ENCODE measurements at places on chromosomes 2 and 18.

DNA sequence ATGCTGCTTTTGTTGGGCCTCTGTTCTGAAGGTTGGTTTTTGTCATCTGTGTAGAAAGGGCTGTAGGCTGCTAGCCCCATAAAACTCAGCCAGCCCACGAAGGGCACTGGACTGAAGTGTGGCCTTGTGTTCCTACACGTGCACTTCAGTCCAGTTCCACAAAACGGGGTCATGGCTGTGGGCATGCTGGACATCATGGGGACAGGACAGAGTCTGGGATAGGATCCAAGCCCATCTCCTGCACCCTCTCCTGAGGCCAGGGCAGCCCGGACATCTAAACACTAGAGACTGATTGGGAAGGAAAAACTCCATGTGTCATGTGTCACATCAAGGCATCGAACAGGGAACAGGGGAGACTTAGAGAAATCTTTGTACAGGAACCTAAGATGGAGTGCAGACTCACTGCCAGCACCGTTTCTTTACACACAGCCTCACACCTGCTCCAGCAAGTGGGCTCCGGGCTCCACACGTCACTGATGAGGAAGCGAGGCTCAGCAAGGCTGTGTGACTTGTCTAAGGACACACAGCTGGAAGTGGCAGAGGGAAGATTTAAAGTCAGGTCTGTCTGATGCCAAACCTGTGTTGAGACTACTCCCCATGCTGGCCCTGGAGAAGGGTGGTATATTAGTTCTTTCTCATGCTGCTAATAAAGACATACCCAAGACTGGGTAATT, 74.8 kb upstream of the BCL2L11 start:
- DNase-seq = no peak

DNA sequence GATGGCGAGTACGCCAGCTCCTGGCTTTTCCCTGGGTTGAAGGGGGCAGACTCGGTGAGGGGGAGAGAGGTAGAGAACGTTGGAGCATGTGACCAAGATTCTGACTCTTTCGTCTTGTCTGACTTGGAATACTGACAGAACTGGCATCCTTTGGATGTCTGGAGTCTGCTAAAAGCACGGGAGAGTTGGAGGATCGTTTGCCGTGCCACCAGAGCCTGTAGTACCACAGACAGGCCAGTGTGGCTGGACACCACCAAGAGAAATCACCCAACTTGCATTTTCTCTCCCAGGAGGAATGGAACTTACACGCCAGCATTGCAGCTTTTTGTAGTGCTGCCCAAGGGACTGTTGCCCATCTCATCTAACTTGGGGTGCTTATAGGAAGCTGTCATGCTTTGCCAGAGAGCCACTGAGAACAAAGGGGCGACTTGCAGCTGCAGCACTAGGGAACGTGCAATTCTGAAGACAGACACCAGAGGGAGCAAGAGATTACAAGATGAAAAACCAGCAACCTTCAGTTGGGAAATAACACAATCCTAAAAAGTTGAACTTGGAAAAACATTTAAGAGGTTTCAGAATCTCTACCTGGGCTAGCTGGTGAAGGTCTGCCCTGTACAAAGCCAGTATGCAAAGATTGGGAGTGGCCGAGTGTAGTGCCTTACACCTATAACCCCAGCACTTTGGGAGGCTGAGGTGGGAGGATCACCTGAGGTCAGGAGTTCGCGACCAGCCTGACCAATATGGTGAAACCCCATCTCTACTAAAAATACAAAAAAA, 24.1 kb downstream of the PSMG2 start:
- peak; percentile 14 for DNase-seq

- no peak for DNase-seq
These were observed 454.7 kb upstream of the SLC39A10 start for GRCh38 chr2:195202163-195202845.

DNA sequence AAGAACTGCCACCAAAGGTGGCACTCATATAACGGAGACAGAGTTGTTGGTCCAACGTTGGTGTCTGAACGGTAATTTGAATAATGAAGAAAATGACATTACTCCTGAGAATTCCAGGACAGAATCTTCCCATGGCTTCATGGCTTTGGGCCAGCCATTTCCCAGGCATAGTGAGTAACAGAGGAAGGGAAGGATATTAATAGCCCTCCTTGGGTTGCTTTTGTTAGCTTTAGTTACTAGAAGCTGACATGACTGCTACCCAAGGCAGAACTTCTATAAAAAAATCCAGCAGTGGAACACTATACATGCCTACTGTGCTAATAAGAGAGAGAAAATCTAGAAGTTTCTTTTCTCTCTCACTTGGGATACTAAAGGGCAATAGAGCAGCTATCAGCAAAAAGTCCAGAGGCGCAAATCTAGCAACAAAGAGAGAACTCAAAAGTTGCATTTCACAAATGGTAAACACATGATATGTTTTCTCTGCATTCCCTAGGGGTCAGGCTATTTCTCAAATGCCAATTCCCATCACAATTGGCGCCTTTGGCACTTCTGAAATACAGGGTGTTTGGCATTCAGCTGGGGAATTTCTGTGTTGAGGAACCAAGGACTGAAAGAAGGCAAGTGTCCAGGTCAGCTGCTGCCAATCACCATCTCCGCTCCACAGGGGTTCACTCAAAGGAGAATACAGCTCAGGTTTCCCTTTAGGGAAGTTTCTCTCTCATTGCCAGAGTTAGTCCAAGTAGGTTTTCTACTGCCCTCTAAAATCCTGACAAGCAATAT, 160.8 kb upstream of the KYNU start:
- no peak for DNase-seq

DNA sequence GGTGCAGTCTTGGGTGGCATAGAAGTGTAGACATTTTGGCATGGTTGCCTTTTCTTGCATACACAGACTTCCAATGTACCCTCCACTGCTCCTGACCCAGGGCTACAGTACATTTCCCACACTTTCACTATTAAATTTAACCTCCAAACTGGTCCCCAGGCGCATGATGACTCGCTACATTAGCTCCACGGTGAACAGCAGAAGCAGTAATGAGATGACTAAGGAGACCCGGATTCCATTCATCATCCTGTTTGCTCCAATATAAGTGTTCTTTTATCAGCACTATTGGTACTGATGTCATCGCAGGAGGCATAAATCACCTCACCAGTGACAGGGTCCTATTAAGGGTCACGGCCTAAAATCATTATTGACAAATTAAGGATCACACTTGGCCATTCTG, 316.5 kb downstream of the EN1 start:
- DNase-seq = no peak

DNA sequence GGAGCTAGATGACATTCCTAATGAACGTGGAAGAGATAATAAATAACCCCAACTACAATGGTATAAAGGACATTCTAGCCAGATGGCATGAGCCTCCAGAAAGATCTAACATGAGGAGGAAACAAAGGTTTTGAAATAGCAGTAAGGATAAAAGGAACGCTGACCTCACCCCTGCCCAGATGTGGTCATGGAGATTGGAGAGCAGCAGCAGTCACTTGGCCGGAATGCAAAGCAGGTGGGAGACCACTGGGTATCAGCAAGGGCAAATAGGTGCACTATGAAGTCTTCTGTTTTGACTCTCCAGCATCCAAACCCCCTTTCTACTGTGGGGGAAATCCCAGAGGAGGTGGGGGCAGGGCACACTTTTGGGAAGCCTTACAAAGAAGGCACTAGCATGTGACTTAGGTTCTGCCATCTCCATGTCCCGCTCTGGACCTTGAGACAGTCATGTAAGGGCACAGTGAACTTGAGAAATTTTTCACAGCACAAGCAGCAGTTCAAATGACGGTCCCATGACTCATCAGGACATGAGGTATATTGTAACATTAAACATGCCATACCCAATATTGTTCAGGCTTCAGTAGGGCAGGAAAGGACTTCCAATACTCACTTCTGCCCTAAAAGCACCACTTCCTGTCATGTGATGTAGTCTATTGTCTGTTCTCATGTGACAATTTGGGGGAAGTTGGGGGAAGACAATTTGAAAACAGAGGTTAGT, 55.2 kb downstream of the METTL4 start:
- no peak for DNase-seq

DNA sequence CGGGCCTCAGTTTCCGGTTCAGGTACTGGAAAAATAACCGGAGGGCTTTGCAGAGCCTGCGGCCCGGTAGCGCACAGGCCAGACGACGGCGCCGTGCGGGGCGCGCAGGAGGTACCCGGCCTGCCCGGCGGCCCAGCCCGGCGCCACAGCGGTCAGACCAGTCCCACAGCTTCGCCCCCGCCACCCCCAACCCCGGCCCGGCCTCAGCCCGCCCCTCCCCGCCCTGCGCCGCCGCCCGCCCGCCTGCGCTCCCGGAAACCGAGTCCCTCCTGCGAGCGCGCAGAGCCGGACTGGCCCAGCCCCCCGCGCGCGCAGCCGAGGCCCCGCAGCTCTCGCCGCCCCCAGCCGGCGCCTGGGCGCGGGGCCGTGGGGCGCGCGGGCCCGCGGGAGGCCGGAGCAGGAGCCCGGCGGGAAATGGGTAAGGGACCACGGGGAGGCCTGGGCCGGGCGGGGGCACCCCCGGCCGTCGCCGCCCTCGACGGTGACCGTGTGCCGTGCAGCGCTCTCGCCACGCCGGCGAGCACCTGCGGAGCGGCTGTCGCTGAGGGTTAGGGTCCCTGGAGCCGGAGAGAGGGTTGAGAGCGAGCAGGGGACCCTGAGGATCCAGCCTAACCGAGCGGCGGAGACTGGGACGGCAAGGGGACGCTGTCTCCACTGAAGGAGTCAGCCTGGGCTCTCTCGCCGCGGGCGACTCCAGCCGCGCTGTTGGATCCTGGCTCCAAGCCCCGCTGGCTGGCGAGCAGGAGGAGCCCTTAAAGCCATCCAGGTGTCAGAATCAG, 16.5 kb upstream of the PSD4 start:
- DNase-seq = no peak

GRCh38 chr2:105789745-105790460, 45.2 kb downstream of the NCK2 start:
- DNase-seq = peak; percentile 88

DNA sequence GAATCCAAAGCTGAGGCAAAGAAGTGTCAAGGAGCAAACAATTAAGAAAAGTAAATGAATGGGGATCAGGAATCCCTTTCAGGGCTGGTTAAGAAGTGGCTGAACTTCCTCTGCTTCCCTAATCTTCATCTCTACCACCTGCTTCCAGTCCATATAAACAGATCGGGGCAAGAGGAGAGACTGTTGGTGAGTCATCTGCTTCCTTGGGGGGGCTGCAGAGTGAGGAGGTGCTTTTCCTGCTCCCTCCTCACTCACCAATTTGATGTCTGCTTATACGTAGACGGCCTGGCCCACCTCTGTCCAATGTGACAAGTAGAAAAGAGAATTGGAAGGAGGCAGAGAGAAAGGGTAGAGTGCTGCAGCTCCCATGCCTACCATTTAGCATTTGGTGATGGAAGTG, 68.4 kb downstream of the NAB1 start:
- no peak for DNase-seq

DNA sequence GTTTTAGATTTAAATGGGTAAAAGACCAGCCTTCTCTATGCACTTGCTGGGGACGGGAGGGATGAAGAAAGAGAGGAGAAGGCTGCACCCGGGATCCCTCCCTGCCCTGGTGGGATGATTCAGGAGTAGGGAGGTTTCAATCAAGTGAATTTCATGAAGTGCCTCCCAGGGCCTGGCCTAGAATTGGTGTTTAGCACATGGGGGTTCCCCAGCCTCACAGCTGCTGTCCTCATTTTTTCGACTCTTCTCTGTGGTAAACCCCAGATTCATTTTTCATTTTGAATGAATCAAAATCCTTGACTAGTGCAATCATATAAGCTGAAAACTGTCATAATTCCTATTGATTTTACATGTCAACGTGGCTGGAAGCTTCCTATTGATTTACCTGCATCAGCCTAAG, 81.1 kb downstream of the LPIN1 start:
- DNase-seq = no peak

DNA sequence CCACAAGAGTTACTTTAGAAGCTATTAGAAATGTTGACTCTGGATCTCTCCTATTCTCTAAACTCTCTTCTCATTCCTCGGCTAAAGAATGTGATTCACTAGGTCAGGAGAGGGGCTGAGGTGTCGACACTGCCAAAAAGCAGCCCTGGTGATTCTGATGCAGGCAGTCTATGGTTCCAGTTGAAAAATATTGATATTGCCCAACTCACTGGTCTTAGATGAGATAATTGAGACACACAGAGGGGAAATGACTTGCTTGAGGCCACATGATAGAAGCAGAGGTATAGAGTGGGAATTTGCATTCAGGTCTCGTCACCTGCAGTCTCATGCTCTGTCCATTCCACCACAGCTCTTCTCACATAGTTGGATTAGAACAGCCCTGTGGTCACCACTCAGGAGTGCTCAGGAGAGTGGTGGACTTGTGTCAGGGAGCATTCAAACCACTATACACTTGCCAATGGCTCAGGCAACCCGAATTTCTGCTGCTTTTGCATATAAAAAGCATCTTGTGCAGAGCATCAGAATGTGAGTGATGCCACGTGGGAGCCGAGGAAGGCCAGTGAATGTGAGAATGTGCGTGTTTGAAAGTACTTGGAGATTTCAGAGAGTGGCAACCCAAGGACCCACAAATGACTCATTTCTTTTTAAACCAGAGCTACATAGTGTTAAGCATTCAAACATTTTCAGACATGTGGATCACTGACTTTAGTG, 65.1 kb upstream of the CTLA4 start:
- no peak for DNase-seq

Data from gastrocnemius medialis (tissue), 4 donors.